ENCODE measurements at places on chromosomes 1 and 21.

- no peak for DNase-seq
Measured at GRCh38 chr1:100778748-100779147, 59.2 kb downstream of the VCAM1 start.

DNA sequence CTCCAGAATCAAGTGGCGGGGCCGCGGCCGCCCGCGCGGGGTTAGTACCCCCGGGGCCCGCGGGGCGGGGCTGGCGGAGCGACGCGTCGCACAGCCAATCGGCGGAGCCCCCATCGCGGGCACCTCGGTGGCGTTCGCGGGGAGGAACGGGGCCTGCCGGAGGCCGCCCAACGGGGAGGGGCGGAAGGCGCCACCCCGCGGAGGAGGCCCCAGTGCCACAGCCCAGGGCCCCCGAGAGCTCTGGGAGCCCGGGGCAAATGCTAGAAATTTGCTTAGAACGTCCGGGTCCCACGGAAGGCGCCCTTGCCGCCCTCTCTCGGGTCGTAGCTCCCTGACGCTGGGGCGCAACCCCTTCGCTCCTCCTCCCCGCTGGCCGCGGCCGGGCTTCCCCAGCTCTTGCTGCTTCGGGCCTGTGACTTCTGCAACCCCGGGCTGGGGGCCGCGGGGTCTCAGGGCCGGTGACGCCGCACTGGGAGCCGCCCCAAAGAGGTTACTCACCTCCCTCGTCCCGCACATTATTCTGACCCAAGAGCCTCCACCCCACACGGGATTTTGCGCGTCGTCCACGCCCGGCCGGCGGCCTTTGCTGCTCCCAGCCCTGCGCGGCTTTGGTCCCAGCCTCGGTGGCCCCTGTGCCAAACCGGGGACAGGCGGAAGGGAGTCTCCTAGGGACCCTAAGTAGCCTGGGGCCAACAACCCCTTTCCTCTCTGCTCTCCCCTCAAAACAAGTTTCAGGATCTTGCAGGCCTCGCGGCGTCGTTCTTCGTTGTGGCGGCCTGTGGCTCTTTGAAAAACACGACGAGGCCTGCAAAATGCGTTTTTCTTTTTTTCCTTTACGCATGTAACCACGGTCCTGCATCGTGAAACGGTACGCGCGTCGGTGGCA is at the start of gene RUNX3:
Gene RUNX3 (minus strand): TSS at position 17 of the 886 bp plus-strand sequence. CDS start 408 bp downstream, outside the sequence.
- DNase-seq, result peak; percentile 35

GRCh38 chr1:154697710-154698109 is 89.7 kb upstream of the ADAR start:
- no peak for DNase-seq

- DNase-seq, result no peak
Measured at GRCh38 chr1:207264663-207265252, 56.7 kb upstream of the CD55 start.

DNA sequence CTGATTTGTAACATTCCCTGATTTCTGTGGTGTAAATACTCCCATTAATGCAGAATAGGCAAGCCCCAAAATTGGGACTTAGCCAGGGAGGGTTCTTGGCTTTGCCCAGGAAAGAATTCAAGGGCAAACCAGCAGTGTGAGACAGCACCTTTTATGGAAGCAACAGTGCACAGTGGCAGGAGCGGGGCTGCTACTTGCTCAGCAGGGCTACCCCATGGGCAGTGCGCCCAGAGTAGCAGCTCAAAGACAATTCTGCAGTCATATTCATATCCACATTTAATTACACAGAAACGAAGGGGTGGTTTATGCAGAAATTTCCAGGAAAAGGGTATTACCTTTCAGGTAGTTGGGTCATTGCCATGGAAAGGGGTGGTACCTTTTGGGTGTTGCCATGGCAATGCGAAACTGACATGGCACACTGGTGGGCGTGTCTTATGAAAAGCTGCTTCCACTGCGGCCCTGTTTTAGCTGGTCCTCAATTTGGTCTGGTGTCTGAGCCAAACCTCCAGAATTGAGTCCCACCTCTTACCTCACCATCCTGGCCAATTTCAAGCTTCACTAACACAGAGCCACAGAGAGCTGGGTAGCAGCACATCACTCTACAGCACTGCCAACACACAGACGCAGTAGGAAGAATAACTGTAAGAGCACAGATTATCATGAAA is 35.9 kb downstream of the FHAD1 start:
- DNase-seq, result no peak
